ENCODE measurements at places on chromosomes 5 and 9.
A peak's percentile ranks its signal among the peaks of the same experiment; 100 is the strongest.

GRCh38 chr9:115593587-115594091 lies 475.7 kb upstream of the TNC start:
- peak; percentile 79 for DNase-seq

DNA sequence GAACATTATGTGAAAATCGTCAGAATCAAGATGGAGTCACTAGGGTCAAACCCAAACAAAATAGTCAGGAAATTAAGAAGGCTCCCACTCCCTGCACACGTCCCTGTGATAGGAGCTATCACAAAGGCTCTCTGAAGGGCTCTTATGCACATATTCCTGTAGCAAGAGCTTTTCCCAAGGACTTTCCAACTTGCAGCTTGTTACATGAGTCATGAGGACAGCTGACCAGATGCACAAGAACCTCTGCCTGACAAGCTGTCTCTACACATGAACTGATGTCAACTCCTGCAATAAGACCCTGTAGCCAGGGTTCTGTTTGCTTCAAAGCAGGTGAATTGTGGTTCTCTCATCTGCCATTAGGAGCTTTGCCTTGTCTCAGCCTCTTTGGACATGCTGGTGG lies 122.4 kb downstream of the OLFM1 start:
- peak; percentile 3 for DNase-seq

DNA sequence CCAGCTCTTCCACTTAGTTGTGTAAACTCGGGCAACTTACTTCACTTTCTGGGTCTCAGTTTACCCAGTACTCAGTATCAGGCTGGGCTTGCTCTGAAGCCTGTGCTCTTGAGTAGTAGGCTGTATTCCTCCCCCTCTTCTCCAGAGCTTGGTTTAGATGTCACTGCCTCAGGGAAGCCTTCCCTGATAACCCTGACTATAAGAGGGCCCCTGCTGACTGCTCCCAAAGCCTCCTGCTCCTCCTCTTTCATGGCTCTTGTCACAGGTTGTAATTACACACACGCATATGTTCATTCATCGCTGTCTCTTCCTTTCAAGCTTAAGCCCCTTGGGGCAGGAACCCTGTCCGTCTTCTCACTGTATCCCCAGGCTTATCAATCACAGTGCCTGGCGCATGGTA lies 140.2 kb downstream of the RGS3 start:
- DNase-seq: no peak

DNA sequence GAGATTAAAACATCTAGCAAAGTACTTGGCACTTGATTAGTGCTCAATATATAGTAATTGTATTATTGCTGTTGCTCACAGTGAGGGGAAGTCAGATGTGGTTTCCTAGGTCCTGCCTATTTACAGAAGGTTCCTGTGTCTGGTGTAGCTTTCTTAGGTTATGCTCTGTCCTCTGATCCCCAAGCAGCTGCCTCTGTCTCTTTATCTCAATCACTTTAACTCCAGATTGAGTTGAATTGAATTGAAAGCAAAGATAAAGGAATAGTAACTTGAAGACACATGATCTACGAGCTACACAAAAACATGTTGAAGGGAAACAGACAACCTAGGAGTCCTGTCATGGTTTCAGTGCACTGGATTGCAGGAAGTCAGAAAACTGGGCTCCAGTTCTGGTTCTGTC lies 113.9 kb upstream of the ADAMTSL1 start:
- DNase-seq: no peak

- peak; percentile 100 for DNase-seq
Measured at GRCh38 chr5:109455598-109456096, 45.9 kb upstream of the PJA2 start.

DNA sequence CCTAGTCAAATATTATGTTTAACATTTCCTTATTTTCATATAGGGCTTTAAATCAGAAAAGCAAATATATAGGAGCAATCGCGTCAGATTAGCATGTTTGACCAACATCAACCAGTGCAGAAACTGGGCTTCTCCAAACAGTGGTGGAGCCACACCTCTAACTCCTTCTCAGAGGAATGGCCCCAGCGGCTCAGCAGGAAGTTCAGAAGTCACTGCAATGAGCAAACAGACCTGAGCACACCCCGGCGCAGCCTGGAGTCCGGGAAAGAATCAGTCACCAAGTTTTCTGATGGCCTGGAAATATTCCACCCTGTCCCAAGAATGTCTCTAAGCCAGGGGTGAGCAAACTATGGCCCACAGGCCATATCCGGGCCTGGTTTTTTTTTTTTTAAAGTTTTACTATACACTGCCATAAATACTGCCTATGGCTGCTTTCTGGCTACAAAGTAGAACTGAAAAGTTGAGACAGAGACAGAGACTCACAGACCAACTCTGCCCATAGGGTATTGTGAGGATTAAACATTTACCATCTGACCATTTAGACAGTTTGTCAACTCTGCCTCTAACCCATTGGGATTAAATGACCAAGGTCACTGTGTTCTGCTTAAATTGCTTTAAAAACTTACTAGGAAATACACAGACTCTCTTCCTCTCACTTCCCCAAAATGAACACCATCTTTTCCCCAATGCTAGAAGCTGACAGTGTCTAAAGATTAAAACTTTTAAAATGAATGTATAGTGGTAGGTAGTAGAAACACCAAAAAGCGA lies 5.4 kb downstream of the GOLM1 start:
- DNase-seq: peak; percentile 77

DNA sequence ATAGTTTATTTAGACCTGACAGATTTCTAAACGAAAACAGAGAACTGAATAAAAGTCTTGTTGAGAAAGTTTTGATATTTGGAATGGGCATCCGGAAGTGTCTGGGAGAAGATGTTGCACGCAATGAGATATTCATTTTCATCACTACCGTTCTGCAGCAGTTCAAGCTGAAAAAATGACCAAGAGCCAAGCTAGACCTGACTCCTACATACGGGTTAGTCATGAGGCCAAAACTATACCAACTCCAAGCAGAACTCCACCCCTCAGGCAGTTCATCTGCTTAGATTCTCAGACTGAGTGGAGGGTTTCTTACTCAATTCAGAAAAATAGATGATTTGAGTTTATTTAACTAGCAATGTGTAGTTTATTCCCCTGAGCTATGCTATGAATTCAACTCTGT lies 95.4 kb upstream of the ANXA1 start:
- no peak for DNase-seq

DNA sequence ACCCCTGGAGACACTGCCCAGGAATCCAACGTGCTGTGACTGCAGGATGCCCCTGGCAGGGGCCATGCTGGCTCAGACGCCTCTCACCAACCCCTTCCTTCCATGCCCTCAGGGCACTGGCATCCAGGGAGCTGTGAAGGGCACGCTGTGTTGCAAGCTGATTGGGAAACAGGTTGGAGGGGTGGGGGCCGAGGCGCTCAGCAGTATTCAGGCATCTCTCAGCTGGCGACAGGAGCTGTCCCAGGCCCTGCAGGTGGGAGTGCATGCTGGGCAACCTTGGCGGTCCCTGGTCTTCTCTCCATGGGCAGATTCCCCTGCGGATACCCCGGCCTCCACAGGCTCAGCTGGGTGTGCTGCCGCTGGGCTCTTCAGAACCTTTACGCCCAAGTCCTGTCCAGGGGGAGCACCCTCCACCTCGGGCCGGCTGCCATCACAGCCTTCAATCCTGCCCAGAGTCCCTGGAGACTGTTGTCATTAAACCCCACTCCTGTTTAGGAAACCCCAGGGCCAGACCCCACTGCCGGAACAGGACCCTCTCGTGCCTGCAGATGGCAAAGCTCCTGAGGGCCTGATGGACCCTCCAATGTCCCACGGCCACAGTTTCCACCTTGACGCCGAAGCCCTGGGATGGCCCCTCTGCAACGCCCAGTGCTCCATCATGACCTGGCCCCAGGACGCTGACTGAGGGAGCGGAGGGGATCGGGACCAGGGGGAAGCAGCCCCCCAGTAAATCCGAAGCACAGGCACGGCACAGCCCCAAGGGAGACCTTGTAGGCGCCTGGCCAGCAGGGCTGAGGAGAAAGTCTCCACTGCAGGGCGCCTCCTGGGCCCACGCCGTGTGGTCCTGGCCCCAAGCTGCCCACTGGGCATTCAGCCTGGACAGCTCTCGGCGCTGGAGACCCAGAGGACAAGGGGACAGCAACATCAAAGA lies 9.3 kb downstream of the TPPP start:
- DNase-seq: no peak

- DNase-seq: peak; percentile 74
Measured at GRCh38 chr5:150473673-150474358, 24.3 kb upstream of the RPS14 start.

DNA sequence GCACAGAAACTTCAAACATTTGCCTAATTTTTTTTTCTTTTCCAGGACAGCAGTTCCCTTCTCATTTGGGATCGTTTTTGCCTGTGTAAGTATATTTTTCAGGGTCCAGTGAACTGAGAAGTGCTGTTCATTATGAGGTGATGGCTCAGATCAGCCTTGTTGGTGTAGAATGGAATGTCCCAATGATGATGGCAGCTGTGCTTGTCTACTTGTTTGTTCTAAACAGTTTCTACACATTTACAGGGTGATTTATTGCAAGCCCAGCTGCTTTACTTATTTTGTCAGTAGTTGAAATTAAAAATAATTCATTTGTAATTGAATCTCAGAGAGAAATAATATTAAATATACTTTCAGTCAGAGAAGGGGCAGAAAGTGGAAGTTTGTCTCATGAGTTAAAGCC lies 337.6 kb upstream of the SEMA6A start:
- DNase-seq: no peak

DNA sequence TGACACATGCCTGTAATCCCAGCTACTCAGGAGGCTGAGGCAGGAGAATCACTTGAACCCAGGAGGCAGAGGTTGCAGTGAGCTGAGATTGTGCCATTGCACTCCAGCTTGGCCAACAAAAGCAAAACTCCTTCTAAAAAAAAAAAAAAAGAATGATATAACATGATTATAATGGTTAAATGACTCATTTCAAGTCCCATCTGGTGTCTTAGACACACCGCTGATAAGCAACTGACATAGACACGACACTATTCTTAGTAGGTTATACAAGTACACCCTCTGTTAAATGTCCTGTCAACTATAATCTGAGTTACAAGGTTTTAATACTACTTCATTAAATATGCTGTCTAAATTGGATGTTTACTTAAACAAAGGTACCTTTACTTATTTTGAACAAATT lies 405.3 kb upstream of the CLINT1 start:
- DNase-seq: no peak

Data from choroid plexus epithelial cell (primary cell).